Natural killer cell (primary cell): ENCODE measurements at places on chromosomes 16 and 17. TPM values are rescaled to one million over a fixed set of nuclear protein-coding genes. Genes with fewer than 3 reads are reported as not detected.

PABPN1L gene
- 0.43 TPM for total RNA-seq

OMG gene
- total RNA-seq = 2.8 TPM

NT5M gene
- total RNA-seq = 4.4 TPM

DNA sequence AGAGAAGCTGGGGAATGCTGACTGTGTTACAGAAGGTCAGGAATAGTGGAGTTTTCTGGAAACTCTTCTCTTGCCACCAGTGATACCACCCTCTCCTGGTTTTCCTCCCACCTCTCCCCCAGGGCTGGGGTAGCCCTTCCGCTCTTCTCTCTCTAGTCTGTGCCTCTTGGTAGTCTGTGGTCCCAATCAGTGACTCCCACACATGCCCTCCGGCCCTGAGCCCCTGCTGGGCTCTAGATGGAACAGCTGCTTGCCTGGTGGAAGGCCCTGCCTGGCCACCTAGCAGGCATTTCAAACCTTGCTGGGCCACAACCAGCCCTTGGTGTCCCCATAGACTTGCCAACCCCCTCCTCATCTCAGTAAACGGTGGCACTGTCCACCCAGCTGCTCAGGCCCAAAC is 15.2 kb upstream of the MTSS2 start:
- H3K36me3 ChIP-seq = peaks cover 2% of the 10 kb centered on the region
- H3K27ac ChIP-seq = no peak overlapping the region
- peaks cover 18% of the 10 kb centered on the region for H3K4me1 ChIP-seq
- H3K27me3 ChIP-seq = no peaks in the 10 kb centered on the region

GRCh38 chr17:3660311-3660891 is 8.0 kb downstream of the TAX1BP3 start:
- no peak overlapping the region for H3K4me3 ChIP-seq
- H3K4me1 ChIP-seq = no peaks in the 10 kb centered on the region
- DNase-seq = no peak
- no peaks in the 10 kb centered on the region for H3K27me3 ChIP-seq
- no peaks in the 10 kb centered on the region for H3K36me3 ChIP-seq

DNA sequence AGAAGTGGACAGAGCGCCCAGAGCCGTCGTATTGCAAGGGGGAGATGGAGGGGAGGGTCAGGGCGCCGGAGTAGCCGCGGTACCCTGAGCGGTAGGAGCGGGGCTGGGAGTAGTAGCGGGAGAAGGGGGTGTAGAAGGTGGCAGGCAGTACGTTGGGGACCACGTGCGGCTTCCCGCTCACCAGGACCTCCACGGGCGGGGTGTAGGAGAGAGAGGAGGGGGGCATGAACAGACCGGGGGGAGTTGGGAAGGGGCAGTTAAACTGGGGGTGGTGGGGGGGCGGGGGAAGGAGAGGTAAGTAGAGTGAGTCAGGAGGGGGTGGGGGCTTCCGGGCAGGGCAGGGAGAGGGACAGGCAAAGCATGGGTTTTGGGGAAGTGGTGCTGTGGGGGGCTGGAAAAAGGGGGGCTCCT is 16.8 kb downstream of the ST6GALNAC2 start:
- no peaks in the 10 kb centered on the region for H3K27me3 ChIP-seq
- peaks cover 25% of the 10 kb centered on the region for H3K36me3 ChIP-seq
- no peak overlapping the region for H3K27ac ChIP-seq

DNA sequence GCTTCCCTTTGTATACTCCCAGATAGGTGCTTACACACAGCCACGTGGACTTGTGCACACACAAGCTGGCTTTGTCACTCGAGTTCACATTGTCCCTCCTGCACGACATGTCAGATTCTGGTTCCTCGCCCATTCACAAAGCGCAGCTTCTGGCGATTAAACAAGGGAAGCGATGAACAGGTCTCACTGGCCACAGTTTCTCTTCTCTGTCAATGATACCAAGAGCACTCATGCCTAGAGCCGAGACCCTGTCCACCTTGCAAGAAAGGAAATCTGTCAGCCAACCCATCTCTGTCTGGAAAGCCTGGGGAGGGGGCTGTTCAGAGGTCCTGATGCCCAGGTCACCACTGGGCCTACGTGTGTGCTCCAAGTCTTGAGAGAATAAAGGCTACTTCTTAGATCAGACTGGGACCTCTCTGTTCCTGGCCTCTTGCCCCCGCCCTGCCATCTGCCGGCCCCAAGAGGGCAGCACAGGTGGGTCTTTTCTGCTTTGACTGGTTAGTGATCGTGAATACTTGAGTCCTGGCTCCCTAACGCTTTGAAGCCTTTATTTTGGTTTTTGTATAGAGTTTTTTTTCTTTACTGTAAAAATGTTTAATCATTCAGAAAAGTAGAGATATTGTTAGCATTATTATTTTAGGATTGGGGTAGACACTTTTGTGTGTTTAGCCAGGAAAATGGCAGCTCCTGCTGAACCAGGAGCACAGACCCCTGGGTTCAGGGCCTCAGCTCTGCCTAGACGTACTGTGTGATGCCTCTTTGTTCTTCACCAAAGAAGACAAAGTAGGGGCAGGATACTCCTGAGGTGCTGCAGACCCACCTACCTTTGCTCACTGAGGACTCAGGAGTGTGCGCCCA is 104.7 kb downstream of the MRM1 start:
- H3K4me3 ChIP-seq = no peak overlapping the region
- H3K4me1 ChIP-seq = peaks cover 4% of the 10 kb centered on the region
- no peak overlapping the region for H3K27ac ChIP-seq
- H3K36me3 ChIP-seq = no peaks in the 10 kb centered on the region
- H3K27me3 ChIP-seq = peaks cover 17% of the 10 kb centered on the region

DNA sequence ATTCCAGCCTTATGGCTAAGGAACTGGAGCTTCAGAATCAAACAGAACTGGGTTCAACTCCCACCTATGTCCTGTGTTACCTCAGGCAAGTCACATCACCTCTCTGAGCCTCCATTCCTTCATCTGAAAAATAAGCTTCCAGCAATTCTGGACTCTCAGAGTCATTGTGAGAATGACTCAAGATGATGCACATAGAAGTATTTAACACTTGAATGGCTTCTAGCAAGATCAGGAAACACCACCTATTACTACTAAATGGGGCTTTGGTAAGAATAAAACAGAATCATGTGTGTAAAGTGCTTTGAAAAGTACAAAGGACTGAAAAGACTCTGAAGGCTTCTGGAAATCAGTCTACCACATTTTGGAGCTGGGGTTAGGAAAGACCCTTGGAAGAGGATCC is 30.8 kb upstream of the CALB2 start:
- H3K27me3 ChIP-seq = no peaks in the 10 kb centered on the region
- no peaks in the 10 kb centered on the region for H3K4me1 ChIP-seq
- H3K4me3 ChIP-seq = no peak overlapping the region
- DNase-seq = no peak
- H3K36me3 ChIP-seq = no peaks in the 10 kb centered on the region

- H3K4me3 ChIP-seq = no peak overlapping the region
- H3K27ac ChIP-seq = no peak overlapping the region
- no peaks in the 10 kb centered on the region for H3K36me3 ChIP-seq
- no peak for DNase-seq
Measured at GRCh38 chr16:83849421-83849820, 41.6 kb downstream of the HSBP1 start.

DNA sequence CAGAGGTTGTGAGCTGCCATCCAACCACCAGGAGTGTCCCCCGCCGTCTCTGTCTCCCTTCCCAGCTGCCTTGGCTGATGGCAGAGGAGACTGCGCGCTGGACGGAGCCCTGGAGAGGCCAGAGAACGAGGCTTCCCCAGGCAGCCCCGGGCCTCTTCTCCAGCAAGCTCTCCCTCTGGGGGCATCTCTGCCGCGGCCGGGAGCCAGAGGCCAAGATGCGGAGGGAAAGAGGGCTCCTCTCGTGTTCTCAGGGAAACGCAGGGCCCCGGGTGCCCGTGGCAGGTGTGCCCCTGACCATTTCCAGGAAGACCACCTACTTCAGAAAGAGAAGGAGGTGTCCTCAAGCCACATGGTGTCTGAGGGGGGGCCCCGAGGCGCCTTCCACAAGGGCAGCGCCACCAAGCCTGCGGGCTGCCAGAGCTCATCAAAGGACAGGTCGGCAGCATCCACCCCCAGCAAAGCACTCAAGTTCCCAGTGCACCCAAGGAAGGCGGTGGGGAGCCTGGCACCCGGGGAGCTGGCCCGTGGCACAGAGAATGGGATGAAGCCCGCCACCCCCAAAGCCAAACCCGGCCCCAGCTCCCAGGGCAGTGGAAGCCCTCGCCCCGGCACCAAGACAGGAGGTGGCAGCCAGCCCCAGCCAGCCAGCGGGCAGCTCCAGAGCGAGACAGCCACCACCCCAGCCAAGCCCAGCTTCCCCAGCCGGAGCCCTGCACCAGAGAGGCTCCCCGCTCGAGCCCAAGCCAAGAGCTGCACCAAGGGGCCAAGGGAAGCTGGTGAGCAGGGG is 14.8 kb upstream of the ZFPM1 start:
- H3K27me3 ChIP-seq = no peaks in the 10 kb centered on the region
- H3K27ac ChIP-seq = no peak overlapping the region
- H3K36me3 ChIP-seq = no peaks in the 10 kb centered on the region
- DNase-seq = no peak
- H3K4me3 ChIP-seq = no peak overlapping the region
- H3K4me1 ChIP-seq = peaks cover 7% of the 10 kb centered on the region
